Glutamatergic neuron (in vitro differentiated cells): ENCODE measurements at places on chromosomes 11 and 22.

DNA sequence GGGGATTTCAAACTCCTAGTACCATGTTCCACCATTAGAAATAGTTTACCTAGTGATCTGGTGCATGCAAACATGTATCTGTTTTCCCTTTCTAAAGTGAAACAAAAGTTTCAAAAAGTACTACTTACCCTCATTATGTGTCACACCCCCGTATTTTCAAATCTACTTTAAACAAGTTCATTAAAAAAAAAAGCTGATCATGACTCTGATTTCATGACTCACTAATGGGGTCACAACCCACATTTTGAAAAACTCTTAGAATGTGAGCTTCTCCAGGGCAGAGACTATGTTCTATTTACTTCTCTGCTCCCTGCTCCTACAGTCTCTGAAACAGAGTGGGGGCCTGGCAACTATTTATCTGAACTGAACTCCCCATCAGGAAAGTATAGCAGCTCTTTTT, 18.2 kb downstream of the CHRM1 start:
- DNase-seq: no peak

DNA sequence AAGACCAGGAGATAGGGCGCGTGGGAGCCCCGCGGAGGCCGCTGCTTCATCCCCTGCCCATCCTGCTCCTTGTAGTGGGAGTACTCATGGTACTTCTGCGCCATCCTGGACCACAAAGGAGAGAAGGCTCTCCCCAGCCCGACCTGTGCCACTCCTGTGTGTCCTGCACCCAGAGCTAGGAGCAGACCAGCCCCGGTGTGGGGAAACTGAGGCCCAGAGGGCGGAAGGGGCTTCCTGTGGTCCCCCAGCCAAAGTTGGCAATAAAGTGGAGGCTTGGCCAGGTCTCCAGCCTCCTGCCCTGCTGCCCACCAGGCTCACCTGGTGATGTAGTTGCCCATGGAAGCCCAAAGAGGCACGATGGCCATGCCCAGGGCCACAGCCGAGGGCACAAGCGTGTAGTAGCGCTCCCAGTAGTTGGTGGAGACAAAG, 4.7 kb downstream of the UNC93B1 start:
- DNase-seq: no peak

GRCh38 chr11:120304526-120304925, 20.6 kb upstream of the TLCD5 start:
- DNase-seq: no peak

DNA sequence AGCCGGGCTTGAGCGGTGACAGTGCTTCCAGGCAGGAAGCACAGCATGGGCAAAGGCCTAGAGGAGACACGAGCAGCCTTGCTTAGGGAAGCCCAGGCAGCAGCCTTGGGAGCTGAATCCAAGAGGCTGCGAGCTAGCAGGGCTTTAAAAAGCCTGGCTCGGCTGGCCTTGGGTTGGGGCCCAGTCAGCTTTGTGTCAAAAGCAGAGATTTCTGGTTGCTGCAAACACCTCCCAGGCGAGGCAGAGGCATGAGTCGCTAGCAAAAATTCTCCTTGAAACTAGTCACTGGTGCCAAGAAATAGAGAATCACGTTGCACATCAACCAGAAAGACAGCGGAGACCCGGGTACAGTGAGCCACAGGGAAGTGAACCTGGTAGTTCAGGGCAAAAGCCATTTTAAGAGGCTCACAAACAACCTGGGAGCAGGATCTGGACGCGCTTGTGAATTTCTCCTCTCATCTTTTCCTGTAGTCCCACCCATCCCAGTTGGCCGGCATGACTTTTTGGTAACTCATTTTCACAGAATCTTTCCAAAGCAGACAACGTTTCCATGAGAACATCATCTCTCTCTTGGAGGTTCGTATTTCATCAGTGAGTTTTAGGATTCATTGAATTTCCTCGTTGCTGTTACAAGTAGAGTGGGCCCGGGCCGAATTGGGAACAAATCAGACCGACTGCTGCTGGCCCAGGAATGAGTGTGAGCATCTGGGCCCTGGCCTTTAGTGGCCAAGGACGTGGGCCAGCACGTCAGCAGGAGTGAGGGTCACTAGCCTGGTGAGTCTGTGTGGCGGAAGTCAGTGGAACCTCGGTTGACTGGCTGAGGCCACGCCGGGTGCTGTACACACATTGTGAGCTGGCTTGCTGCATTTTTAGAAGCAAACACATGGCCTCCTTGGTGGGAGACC, 16.4 kb upstream of the FGF4 start:
- no peak for DNase-seq

- DNase-seq: no peak
These were observed 27.0 kb downstream of the PITPNB start for GRCh38 chr22:27892064-27892463.

DNA sequence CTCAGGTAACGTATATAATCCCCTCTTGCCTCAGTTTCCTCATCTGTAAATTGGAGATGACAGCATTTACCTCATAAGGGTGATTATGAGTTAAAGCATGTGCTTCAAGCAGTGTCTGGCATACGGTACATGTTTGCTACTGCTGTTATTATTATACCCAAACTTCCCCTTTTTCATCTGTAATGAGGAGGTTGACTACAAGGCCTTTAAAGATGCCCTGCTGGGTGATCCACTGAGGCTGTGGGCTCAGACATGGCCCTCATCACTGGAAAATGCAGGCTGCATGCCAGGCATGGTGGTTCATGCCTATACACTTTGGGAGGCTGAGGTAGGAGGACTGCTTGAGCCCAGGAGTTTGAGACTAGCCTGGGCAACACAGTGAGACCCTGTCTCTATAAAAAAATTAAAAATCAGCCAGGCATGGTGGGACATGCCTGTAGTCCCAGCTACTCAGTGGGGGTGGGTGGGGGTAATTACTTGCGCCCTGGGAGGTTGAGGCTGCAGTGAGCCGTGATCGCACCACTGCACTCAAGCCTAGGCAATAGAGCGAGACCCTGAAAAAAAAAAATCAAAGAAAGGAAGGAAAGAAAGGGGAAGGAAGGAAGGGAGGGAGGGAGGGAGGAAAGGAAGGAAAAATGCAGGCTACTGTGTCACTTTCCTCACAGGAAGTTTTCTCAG, 4.3 kb downstream of the PIK3IP1 start:
- DNase-seq: no peak

DNA sequence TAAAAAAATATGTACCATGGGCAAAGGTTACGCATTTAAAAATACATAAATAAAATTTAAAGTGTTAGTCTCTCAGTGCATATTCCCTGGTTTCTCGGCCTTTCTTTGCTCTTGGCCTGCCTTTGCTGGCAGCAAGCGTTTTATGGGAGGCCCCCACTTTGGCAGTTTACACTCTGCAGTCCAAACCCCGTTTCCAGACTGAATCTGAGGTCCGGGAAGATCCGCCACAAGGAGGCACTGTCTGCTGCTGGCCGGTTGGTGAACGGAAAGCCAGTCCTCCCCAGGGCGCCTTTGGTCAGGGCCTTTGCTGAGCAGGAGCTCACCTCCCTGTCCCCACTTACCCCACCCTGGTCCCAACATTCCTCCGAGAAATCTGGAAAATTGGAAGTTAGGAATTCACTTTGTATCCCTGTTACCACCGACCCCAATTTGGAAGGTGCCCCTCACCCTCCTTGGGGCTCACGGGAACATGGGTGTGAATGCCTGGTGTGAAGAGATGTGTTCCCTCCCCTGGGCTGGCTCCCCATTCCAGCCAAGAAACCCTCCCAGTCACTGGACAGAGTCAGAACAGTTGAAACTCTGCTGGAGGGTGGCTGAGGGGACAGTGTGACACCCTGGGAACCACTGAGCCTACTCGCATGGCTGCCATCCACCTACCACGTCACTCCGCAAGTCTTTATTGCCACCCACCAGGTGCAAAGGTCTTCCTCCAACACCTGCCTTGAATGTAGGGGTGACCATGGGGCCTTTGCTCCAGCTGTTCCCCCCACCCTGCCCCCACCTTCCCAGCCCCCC, 9.4 kb upstream of the SF1 start:
- peak; percentile 86 for DNase-seq

- DNase-seq: no peak
These were observed 27.4 kb downstream of the DRD2 start for GRCh38 chr11:113447621-113448315.

GRCh38 chr22:37416389-37416788, 10.9 kb downstream of the ELFN2 start:
- DNase-seq: peak; percentile 30

GRCh38 chr11:126211236-126212088, at the start of the genes FAM118B and RPUSD4:
TSS of gene FAM118B (plus strand) at chr11:126211782. CDS start at chr11:126235002, 23,220 bp downstream.
TSS of gene RPUSD4 (minus strand) at chr11:126211650. CDS start at chr11:126211638, 12 bp downstream.
- peak; percentile 99 for DNase-seq

- DNase-seq: peak; percentile 8
These were observed 3.1 kb downstream of the SULT4A1 start for GRCh38 chr22:43859176-43859575.

DNA sequence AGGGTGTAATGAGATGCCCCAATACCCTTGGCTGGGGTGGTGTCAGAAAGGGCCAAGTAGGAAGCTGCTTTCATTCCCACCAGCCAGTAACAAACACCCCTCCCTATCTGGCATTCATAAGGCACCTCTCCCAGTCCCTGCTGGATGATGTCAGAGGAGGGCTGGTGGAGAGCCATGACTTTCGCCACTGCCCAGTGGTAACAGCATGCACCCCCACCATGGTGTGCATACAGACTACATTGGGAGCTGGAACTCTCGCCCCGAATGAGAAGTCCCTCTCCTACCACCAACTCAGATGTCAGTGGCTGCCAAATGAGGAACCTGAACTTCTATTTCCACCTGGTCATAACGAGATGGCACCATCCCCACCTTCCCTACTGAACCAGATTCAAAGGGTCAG, 73.3 kb downstream of the SGSM3 start:
- DNase-seq: no peak

DNA sequence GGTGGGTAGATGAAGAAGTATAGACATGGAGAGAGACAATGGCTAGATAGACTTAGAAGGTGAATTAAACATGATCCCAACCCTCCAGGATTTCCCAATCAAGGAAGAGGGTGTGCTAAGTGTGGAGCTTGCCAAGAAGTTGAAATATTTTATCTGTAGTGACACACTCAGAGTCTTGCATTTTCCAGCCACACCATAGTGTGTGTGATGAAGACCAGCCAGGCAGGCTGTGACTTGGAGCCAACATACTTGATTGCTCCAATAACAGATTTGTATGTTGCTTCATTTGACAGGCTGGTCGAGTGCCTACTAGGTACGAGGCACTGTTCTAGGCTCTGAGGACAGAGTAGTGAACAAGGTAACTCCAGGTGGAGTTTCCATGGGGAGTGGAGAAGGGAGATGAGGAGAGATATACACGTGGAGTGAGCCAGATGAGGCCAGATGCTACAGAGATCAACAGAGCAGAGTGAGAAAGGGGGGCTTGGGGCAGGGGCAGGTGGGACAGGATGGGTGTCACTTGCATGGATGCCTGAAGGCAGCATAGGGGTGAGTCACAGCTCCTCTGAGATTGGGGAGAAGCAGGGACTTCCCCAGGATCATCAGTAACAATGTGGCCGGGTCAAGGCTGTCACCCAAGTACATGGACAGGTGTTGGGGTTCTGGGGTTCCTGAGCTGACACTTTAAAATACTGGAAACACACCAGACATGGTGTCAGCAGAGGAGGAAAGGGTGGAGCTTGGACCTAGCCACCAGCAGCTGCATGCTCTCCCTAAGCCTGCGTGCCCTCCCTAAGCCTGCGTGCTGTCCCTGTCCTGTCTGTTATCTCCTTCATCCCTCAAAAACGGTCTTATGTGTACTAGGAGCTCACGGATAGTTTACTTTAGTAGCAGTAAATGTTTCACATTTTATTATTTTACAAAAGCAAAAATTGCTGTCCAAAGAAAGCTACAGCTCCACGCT, 23.6 kb downstream of the PDGFB start:
- DNase-seq: no peak

DNA sequence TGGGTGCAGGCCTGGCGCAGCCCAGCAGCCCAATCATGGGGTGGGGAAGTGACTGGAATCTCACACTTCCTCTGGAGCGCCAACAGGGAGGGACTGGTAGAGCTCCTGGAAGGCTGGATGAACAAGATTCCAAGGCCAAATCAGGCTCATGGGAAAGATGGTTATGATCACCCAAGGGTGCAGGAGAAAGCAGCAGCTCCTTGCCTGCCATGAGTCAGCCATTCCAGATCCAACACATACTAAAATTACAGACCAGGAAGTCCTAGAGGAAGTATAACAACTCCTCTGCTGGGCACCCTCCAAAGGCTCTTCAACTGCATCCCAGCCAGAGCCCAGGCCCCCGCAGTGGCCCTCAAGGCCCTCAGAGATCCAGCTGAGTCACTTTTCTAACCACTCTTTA, 427.3 kb downstream of the TENM4 start:
- DNase-seq: no peak

GRCh38 chr22:42154293-42155052, 23.9 kb upstream of the CYP2D6 start:
- no peak for DNase-seq

- DNase-seq: no peak
These were observed 74.9 kb upstream of the ADSL start for GRCh38 chr22:40271440-40271839.

GRCh38 chr11:11806074-11806473, 35.7 kb upstream of the USP47 start:
- no peak for DNase-seq
